RPMI7951 (cell line): ENCODE measurements at places on chromosomes 2 and 18. TPM values are rescaled to one million over a fixed set of nuclear protein-coding genes. Genes with fewer than 3 reads are reported as not detected.

Gene PRKCE
- 28.2 and 30.2 TPM in 2 replicates for total RNA-seq

Gene SCN9A
- under 0.01 and 0.12 TPM in 2 replicates for total RNA-seq

Gene DSC3
- total RNA-seq: under 0.01 TPM in 1 of 2 replicates, not detected in the other

Gene AQP12A
- not detected in 2 replicates for total RNA-seq

Gene LYPD6
- total RNA-seq: 16.1 and 19.5 TPM in 2 replicates

Gene FOXD4L1
- 0.10 TPM in 1 of 2 replicates, not detected in the other for total RNA-seq

Gene CACNB4
- 0.10 and 0.12 TPM in 2 replicates for total RNA-seq

Gene CXCR1
- total RNA-seq: not detected in 2 replicates

Gene HNMT
- 31.0 and 40.7 TPM in 2 replicates for total RNA-seq

Gene ASTL
- total RNA-seq: not detected in 2 replicates

Gene CTLA4
- total RNA-seq: not detected in 2 replicates

Gene IL37
- 0.36 and 0.49 TPM in 2 replicates for total RNA-seq

Gene NPHP1
- total RNA-seq: 9.6 and 12.8 TPM in 2 replicates

Gene QPCT
- 126 and 137 TPM in 2 replicates for total RNA-seq

DNA sequence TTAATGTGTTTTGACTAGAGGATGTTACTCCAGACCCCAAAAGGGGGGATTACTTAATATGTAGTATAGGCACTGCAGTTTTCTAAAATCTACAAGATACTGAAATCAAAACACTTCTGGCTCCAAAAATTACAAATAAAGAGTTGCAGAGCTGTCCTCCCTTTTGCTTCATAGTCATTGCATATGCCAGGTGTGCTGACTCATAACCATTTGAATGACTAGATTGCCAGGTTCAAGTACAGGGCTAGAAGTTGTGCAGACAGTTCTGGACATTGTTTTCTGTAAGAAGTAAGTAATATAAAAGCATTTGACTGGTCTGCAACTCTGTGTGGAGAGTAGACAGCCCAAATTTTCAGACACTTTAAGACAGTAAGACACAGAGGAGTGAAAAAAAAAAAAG, 6.7 kb downstream of the CWC22 start:
- DNase-seq: no peak

DNA sequence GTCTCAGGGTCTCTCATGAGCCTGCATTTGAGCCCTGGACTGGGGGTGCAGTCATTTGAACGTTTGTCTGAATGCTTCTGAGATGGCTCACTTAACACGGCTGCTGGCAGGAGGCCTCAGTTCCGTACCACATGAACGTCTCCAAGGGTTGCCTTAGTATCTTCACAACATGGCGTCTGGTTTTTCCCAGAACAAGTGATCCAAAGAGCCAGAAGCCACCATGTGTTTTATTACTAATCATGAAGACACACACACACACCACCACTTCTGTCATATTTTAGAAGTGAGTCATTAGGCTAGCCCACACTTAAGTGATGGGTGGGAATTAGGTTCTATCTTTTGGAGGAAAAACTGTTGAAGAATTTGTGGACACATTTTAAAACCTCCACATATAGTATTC, 15.0 kb upstream of the MYO1B start:
- peak; percentile 96 for DNase-seq

GRCh38 chr2:222448748-222449181, 24.4 kb downstream of the SGPP2 start:
- DNase-seq: peak; percentile 94

DNA sequence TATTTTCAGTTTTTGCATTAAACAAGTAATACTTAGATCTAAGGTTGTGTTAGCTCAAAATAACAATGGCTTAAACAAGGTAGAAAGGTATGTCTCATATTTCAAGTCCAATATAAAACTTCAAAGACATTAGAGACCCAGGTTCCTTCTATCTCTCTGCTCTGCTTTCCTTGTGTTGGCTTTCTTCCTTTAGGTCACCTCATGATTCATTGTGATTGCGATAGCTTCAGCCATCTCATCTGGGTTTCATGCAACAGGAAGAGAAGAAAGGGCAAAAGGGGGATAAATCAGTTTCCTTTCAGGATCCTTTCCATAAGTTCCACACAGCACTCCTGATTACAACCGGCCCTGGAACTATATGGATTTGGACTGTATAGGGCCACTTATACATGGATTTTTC, 16.0 kb upstream of the TBR1 start:
- no peak for DNase-seq

DNA sequence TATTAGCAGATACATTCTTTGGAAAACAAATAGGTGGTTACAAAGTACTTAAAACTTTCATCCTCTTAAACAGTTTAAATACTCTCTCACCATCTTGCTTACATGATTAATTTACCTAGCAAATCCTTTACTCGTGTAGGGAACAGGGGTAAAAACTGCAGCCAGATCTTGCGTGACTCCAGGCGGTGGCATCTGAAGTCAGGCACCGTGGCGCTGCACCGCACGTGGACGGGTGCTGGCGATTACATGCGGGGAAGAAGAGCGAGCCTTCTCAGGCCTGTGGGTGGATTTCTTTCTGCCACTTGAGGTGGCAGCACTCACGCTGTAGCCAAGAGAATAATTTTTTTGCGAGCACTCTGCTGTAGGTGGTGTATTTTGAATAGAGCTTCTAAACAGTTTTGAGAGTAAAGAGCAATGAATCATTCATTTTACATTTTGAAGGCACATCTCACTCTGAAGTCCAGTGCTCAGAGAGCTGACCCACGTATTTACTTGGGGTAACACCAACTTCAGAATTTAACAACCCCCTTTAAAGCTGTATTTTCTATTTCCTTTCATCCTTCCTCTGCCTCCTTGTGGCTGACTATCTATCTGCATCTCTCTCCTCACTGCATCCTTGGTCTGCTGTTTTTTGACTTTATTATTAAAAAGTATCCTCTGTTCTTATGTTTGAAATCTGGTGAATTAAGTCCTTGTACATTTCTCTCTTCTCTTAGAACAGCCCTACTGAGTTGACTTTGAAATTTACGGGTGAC, 68.9 kb downstream of the EPAS1 start:
- peak; percentile 9 for DNase-seq

DNA sequence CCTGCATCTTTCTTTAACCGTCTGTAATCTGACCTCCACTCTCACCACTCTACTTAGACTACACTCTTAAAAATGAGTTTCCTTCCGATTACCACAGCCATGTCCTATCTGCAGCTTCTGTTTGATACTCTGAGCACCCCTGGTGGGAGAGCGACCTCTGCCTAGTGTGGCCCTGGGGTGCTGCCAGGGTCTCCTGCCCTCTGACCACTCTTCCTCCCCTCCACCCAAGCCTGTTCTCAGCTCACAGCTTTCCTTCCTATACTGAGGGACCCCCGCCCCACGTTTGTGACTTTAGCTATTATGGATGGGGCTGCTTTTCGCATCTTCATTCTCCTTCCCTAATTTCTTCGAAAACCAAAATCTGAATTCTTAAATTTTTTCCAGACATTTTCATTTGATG, 132.7 kb downstream of the KCTD1 start:
- no peak for DNase-seq

DNA sequence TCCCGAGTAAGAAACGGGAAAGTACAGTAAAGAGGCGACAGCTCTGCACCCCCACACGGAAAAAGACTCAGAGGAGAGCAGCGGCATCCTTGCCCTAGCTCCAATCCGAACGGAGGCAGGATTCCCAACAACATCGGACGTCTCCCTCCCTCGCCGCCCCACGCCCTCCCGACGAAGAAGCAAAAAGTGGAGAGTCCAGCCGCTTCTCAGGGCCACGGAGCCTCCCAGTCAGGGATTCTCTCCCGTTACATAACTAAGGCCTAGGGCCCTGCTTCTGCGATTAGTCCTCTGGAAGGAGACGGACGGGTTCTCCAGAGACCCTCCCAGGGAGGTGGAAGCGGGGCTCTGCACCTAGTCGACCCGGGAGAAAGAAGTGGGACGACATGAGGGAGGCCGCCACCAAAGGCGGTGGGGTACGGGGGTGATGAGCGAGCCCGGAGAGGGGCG, 587 bp downstream of the SUMO1 start:
- peak; percentile 61 for DNase-seq

GRCh38 chr2:100248971-100249370, 73.3 kb downstream of the LONRF2 start:
- no peak for DNase-seq

DNA sequence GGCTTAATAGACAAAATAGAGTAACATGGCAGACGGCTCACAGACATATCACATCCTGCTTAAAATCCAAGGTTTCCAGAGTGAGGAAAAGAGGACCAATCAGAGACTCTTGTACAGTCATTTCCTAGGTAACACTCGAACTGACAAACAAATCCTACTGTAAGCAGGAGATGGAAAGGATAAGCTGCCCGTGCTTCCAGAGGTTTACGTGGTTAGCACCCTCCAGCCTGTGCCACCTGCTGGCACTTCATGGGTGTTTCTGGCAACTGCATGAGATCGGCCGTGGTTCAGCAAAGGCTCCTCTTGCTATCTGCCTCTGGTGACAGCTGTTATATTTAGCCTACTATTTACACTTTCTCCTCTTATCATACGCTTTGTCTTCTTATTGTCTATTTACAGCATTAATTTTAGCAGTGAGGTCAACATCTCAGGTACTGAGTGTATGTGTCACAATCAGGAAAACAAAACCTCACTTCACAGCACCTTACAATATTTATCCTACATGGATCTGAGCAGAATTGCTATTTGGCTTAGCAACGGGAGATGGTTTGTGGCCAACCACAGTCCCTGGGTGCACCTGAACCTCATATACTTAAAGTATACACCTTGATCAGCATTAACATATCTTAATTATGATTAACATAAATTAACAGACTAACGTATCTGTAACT, 226.9 kb downstream of the TMEM163 start:
- DNase-seq: peak; percentile 39

- peak; percentile 83 for DNase-seq
These were observed at the start of gene NCOA1 for GRCh38 chr2:24490690-24491541. TSS of gene NCOA1 (plus strand) at chr2:24491254. CDS start at chr2:24658678, 167,424 bp downstream.

DNA sequence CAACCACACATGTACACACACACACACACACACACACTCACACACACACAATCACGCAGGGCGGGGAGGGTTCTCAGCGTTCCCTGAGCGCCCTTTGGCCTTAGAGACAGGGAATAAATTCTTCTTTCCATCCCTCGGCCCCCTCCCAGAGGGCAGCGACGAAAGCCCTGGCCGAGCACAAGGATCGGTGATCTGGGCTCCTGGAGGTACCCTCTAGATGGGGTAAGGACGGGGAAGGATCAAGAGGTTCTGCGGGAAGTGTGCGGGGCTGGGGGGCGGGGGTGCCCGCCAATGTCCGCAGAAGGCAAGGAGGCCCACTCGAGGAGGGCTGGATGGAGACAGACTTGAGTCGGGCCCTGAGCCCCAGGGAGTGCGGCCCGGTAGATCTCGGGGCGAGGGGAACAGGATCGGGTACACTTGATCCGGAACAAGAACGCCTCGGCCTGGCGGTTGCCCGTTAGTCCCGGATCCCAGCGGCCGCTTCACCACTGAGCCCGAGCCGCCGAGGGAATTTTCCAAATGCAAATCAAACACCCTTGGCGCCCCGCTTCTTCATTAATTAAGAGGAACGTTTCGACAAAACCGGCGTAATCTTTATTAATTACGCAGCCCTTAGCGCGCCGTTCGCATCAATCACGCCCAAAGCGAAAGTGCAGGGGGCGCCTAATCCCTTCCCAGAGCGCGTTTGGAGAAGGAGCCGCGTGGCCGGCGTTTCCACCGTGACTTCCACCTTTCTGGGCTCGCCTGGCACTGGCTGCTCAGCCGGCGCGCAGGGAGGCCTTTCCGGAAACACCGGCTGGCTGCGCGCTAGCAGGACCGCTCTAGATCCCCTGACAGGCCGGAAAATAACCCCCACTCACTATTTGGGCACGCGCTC, 7.0 kb upstream of the PAX3 start:
- DNase-seq: peak; percentile 58

- DNase-seq: peak; percentile 34
These were observed 203.4 kb downstream of the TGIF1 start for GRCh38 chr18:3653263-3653850.

DNA sequence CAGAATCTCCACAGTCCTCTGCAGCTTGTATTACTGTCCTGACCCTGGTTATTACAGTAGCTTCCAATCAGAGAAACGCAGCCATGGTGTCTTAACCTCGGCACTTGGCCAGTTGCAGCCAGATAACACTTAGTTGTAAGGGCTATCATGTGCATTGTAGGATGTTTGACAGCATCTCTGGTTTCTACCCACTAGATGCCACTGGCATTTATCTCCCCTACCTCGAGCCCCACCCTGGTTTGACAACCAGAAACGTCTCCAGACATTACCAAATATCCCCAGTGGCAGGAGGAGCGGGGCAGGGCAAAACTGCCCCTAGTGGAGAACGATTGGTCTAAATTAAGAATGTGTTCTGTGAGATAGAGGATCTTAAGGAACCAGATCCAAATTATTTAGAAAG, 13.1 kb downstream of the DSG2 start:
- DNase-seq: no peak

DNA sequence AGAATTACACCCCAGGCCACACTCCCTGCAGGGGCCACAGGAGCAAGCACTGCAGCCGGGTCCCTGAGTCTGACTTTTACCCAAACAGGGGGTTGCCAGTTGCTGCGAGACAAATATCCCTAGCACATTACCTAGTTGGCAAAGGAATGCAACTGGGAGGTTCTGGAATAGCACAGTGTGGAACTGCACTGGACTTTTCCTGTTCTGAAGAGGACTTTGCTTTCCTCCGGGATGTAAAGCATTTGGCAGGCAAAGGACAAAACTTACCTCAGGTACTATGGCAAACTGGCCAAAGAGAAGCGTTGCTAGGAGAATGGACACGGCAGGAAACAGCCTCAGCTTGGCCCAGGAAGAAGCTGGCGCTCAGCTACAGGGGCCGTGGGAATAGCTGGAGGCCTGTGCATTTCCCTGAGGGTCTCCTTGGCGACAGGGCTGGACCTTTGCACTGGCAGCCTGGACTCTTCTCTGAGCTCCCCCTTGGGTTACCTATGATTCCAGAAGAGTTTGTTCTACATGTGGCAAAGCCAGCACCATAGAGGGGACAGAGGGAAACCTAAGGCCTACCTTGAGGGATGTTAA, 45.0 kb downstream of the BCL11A start:
- DNase-seq: no peak

GRCh38 chr2:195818106-195818505, 161.1 kb downstream of the SLC39A10 start:
- DNase-seq: no peak

- DNase-seq: peak; percentile 51
These were observed 399.8 kb downstream of the TMEM182 start for GRCh38 chr2:103161456-103162289.

GRCh38 chr2:56008661-56009431, 85.3 kb upstream of the EFEMP1 start:
- peak; percentile 66 for DNase-seq

DNA sequence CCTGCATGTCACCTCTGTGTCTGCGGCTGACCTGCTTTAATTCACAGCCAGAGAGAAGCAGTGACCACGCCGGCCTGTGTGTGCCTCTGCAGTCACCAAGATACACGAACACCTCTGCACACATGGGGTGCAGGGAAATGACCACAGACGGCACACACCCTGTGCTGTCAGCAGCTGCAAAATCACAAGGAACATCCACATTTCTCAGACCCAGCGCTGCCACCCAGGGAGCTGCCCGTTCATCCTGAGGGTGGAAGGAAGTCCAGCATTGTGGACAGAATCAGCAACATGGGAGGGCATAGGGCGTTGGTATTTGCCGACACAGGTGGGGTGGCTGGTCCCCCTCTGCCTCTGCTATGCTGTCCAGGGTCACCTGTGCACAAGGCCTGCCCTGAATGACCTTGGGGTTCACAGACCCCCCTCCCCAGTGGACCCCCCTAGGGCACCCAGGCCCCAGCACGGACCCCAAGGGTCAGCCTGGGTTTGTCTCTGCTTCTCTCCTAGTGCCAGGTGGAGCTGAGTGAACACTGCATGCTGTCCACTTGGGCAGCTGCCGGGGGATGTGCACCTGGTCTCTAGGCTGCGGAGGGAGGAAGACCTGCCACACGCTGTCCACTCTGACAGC, 107.4 kb downstream of the PXDN start:
- DNase-seq: no peak
